ENCODE measurements at places on chromosomes 5 and 9. TPM values are rescaled to one million over a fixed set of nuclear protein-coding genes. Genes with fewer than 3 reads are reported as not detected.
A peak's percentile ranks its signal among the peaks of the same experiment; 100 is the strongest.

DNA sequence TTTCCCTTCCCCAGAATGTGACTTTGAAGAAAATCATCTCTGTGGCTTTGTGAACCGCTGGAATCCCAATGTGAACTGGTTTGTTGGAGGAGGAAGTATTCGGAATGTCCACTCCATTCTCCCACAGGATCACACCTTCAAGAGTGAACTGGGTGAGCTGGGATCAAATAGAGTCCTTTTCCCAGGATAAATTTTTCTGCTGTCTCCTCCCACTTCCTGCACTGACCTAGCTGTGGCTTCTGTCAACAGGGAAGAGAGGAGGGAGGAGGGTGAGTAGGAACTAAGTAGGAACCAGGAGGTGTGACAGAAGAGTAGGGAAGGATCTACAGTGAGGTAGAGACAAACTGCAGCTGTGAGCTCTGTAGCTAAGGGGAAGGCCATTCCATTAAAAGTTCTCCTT lies 69.3 kb downstream of the MAMDC2 start:
- DNase-seq: no peak

DNA sequence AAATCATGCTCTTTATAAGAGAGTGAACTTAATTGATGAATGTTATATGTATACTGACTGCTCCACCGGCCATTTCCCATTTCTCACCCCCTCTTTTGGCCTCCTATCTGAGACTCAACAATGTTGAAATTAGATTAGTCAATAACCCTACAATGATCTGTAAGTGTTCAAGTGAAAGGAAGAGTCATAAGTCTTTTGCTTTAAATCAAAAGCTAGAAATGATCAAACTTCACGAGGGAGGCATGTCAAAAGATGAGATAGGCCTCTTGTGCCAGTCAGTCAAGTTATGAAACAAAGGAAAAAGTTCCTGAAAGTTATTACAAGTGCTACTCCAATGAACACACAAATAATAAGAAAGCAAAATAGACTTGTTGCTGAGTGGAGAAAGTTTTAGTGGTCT lies 83.1 kb downstream of the NLN start:
- no peak for DNase-seq

GRCh38 chr5:43386960-43387362 lies 25.2 kb downstream of the CCL28 start:
- DNase-seq: peak; percentile 20

FUT7 gene
- polyA plus RNA-seq: 0.62 TPM

DNA sequence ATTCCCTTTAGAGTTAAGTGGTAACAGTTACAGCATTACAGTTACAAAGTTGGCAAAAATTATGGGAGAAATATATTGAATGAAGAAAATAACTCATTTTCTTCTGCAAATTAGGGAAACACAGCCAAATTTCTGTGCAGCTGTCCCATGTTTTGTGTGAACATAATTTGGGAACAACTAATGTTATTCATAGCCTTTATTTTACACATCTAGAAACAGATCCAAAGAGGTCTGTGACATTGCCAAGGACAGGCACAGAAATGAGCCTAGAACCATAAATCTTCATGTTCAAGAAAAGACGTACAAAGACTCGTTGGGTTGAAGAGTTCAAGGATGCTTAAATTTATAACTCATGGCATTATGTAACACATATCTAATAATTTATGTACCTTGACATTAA lies 114.1 kb upstream of the TXNDC8 start:
- no peak for DNase-seq

- DNase-seq: no peak
Observed at GRCh38 chr5:125584140-125584520, 837.7 kb upstream of the ZNF608 start.

DNA sequence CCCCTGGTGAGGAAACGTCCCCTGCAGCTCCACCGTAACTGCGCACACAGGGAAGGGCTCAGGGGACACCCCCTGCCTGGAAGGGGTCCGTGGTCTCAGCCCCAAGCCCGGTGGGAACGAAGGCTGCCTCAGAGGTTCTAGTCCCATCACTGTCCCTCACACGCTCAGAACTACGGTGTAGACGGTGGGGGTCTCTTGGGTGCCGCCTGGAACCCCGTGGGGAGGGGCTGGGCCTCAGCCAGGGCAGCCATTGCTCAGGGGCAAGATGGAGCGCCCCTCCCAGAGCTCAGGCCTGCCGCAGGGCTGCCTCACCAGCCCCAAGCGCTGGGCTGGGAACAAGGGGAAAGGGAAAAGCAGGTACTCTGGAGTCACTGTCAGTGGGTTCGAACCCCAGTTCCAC lies 2.9 kb downstream of the AGPAT2 start:
- DNase-seq: no peak

- no peak for DNase-seq
Observed at GRCh38 chr5:126536874-126537273, 58.1 kb downstream of the ALDH7A1 start.

RLN2 gene
- polyA plus RNA-seq: 9.4 TPM

GRCh38 chr9:109238125-109238524 lies 71.1 kb upstream of the FRRS1L start:
- DNase-seq: no peak

GRCh38 chr5:134132372-134133187 lies 18.1 kb downstream of the TCF7 start:
- peak; percentile 92 for DNase-seq

GRCh38 chr9:93713716-93714115 lies 137.3 kb downstream of the PHF2 start:
- DNase-seq: no peak

ARID3C gene
- polyA plus RNA-seq: not detected

- DNase-seq: no peak
Observed at GRCh38 chr5:115952588-115952987, 9.7 kb upstream of the LVRN start.

PCDHGA3 gene
- polyA plus RNA-seq: 0.17 TPM

CTNND2 gene
- not detected for polyA plus RNA-seq

DNA sequence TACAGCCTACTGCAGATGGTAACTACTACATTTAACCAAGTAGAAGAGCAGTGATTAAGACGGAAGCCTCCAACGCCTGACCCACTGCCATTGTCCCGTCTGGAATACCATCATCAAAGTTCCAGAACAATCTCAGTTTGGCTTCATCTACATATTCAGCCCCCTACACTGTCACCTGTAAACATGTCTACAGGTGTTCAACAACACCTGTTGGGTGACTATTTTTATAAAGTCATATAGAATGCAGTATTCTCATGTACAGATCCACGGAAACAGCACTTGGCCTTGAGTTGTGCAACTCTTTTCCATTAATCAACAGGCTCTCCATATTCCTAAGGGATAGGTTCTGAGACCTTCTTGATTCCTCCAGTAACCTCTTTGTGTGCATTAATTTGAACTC lies 53.3 kb upstream of the AGXT2 start:
- DNase-seq: no peak

DAB2 gene
- 0.05 TPM for polyA plus RNA-seq

DNA sequence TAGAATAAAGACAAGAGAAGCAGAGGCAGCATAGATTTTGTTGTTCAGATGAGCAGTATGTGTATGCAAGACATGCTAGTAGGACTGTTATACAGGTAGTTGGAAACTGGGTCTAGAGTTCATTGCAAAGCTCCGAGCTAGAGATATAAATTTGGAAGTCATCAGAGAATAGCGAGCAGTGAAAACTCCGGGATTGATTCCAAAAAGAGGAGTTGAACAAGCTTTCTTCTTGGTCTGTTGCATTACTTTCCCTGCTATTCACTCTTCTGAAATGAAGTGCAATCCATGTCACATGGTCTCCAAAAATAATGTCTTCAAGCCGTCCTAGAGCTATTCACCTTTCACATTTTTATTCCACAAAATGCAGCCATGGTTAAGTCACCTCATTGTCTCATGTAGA lies 67.9 kb upstream of the ZNF462 start:
- no peak for DNase-seq

DNA sequence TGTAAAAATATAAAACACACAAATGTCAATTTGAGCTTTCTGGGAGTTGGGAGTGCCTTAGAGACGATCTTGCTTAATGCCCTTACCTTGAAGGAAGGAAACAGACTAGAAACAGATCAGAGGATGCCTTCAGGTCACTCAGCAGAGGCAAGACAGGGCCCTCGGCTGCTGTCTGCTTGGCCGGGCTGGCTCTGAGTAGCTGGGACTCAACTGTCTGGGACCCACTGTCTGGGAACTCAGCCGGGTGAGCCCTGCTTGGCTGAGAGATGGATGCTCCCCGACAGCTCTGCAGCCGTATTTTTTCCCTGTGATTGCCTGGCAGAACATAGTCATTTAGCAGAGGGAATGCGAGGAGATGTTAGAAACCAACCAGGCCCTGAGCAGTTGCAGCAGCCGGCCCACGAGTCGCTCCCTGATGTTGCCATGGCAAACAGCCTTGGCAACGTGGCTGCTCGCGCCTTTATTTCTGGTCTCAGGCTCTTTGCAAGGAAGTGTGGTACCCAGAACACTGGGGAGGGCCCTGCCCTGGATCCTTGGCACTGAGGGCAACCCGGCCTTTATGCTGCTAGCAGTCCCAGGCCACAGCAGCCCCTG lies 10.9 kb downstream of the PPARGC1B start:
- DNase-seq: no peak

GRCh38 chr9:134466869-134467616 lies 140.8 kb downstream of the RXRA start:
- no peak for DNase-seq

SGTB gene
- polyA plus RNA-seq: 5.4 TPM

DNA sequence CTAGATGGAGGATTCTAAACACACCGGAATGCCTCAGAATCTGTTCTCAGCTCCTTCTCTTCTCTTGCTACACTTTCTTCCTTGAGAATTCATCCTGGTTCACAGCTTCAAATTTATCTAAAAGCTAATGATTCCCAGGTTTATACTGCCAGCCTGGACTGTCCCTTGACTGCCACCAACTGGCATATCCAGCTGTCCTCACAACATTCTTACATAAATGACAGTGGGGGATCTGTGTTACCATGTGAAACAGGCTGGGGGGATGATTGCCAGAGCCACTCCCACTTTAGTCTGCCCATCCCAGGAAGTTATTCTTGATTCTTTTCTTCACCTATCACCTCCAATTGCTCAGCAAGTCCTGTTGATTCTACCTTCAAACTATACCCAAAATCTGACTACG lies 27.2 kb upstream of the ZFR start:
- no peak for DNase-seq

- DNase-seq: no peak
Observed at GRCh38 chr9:32558408-32558934, 6.1 kb upstream of the TOPORS start.

DNA sequence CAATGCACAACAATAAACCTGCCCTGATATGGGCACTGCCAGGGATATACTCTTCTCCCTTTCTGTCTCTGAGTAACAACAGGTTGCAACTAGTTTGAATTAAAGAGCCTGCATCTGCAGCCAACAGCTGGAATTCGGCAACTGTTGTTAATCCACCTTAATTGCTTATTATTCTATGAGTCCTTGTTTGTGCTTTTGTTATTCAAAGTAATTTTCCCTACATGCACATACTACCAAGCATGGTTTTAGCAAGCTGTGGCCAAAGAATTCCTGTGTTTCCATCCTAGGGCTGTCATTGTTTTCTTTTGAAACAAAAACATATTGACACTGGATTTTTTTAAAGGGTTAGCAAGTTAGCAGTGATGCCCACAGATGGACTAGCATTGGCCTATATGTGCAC lies 171.5 kb downstream of the EFNA5 start:
- DNase-seq: no peak

DNA sequence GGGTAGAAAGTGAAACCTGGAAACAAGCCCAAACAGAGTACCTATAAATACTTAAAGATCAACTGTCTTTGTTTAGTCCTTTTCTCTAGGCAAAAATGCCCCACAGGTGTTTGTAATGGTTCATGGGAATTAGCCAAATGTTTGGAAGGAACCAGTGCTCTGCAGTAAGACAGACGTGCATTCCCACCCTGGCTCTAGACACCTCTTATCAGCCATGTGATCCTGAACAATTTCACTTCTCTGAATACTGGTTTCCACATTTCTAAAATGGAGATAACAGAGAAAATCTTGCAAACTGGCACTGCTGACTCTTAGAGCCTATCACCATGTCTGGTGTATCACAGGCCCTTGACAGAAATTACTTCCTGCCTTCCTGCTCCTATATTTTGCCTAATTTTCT lies 30.0 kb downstream of the GLIS3 start:
- no peak for DNase-seq

DNA sequence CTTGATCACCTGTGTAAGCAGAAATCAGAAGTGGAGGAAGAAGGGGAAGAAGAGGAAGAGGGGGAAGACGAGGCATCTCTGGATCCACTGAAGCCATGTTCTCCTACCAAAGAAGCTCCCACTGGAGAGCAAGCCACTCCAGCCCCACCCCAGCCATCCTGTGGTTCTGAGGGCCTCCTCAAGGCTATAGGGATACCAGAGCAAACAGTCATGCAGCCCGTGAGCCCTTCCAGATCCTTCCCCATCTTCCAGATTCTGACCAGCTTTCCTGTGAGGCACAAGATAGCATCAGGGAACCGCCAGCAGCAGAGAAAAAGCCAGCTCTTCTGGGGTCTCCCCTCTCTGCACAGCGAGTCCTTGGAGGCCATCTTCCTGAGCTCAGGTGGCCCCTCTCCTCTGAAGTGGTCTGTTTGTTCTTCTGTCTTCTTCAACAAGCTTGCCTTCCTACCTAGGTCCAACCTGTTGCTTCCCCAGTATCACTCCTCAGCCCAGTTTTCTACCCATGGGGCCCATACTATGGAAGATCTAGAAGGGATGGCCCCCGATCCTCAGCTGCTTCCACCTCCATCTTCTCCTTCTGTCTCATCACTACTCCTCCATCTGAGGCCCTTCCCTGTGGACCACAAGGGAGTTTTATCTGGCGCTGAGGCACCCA lies 29.4 kb downstream of the VCP start:
- no peak for DNase-seq

GRCh38 chr5:112548246-112548881 lies 129.3 kb upstream of the EPB41L4A start:
- DNase-seq: no peak

- DNase-seq: no peak
Observed at GRCh38 chr5:99368726-99369125, 439.9 kb upstream of the CHD1 start.

FCN2 gene
- not detected for polyA plus RNA-seq

AK8 gene
- not detected for polyA plus RNA-seq

GRCh38 chr5:1406681-1407640 lies 38.3 kb downstream of the SLC6A3 start:
- DNase-seq: no peak

DNA sequence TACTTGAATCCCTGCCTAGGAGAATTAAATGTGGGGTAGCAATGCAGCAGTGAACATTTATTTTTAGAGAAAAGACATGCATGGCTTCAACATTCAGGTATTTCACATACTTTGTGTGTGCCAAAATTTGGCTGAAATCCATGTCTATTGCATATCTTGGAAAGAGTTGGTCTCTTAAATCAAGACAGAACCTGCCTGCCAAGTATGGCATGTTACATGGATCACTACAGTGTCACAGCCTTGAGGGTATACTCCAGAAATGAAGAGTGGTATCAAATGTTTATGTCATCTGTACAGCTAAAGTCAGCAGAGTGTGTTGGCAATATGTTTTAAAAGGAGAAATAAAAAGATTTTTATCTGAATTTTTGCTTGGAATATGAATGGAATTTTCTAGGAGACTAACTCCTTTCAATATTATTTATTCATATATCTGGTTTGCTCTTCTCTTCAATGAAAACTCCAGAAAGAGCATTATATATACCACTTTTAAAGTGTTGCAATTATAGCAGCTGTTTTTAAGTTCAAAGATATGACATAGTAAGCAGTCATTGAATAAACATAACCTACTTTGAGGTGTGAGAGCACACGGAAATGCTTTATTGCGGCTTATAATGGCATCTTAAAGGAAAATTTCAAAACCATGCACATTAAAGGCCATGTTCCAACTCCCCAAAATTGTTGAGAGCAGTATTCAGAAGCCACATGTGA lies 95.4 kb upstream of the MINAR2 start:
- DNase-seq: no peak

- no peak for DNase-seq
Observed at GRCh38 chr5:40983781-40984180, 74.5 kb downstream of the C7 start.

Measured in GM12878 (cell line).